ENCODE measurements at places on chromosomes 2 and 18.

DNA sequence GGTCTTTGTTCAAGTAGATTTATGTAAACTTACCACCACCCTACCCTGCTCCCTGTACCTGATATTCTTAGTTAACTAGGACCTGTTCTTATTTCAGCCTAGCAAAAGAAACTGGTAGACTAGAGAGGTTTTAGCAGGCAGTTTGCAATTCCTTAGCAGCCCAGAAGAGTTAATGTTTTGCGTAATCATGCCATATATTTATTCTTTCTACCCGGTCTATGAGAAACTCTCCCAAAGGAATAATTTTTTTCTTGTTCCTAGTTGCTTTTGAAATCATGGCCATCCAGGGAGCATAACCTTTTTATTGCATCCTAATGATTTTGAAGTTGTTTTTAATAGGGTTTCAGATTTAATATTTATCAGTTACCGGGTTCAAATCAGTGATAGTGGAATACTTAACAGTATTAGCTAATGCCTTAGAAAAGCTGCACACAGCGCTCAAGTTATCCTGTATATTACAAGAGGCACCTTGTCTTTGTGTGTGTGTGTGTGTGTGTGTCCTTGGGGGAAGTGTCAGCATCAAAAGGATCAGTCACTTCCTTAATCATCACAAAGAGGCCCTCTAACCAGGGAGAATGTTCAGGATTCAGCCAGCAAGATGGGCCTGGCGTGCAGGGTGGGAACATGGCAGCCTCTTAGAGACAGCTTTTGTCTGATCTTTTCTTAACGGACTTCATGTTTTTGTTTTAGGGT is 52.9 kb downstream of the CABLES1 start:
- no peak for DNase-seq

- no peak for DNase-seq
These were observed 363 bp upstream of the RFTN2 start for GRCh38 chr2:197675711-197676188.

GRCh38 chr18:24913507-24914170 is 438.3 kb downstream of the ZNF521 start:
- no peak for DNase-seq

DNA sequence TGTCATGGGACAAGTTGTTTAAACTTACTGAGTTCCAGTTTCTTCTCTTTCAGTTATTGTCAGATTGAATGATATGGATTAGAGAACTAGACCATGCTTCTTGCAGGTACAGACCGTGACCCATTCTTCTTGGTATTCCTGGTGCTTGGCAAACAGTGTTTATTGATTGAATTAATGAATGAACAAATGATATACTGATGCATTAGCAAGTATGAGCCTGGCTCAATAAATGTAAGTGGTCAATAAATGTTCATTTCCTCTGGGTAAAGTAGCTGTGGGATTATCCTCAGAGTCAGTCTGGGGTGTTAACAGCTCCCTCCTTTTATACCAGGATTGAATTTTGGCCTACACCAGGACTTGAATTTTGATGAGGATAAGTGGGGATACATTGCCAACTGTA is 160.2 kb downstream of the ZEB2 start:
- no peak for DNase-seq

DNA sequence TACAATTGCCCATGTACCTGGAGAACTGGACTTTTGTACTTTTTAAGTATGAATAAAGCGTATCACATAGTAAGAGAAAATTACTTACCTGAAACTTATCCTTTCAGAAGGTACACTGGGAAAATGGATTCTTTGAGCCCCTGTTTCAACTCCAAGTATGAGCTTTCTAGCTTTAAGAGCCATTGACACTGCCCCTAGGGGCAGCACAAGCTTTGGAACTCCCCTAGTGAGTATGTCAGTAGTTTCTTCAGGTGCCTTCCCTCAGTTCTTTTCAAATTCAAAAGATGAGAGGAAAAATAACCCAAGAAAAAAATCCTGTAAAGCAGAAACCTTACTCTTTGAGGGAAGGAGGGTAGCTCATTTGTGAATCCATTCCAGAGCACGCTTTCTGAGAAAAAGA is 124.1 kb downstream of the MEMO1 start:
- no peak for DNase-seq

DNA sequence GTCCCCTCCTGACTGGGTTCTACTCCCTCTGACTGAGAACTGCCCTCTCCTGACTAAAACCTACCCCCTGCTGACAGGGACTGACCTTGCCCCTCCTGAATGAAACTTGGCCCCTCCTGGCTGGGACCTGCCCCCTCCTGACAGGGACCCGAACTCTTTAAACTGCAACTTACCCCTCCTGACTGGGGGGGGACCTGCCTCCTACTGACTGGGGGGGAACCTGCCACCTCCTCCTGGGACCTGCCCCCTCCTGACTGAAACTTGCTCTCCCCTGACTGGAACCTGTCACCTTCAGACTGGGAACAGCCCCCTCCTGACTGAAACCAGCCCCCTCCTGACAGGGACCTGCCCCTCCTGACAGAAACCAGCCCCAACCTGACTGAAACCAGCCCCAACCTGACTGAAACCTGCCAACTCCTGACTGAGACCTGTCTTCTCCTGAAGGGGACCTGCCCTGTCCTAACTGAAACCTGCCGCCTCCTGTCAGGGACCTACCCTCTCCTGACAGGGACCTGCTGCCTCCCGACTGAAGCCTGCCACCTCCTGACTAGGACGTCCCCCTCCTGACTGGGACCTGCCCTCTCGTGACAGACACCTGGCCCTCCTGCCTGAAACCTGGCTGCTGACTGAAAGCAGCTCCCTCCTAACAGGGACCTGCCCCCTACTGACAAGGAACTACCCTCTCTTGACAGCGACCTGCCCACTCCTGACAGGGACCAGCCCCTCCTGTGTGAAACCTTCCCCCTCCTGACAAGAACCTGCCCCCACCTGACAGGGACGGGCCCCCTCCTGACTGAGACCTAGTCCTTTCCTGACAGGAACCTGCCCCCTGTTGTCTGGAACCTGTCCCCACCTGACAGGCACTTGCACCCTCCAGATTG is 87.1 kb downstream of the PXDN start:
- no peak for DNase-seq

GRCh38 chr2:19748073-19748375 is 153.8 kb downstream of the TTC32 start:
- DNase-seq, result no peak

DNA sequence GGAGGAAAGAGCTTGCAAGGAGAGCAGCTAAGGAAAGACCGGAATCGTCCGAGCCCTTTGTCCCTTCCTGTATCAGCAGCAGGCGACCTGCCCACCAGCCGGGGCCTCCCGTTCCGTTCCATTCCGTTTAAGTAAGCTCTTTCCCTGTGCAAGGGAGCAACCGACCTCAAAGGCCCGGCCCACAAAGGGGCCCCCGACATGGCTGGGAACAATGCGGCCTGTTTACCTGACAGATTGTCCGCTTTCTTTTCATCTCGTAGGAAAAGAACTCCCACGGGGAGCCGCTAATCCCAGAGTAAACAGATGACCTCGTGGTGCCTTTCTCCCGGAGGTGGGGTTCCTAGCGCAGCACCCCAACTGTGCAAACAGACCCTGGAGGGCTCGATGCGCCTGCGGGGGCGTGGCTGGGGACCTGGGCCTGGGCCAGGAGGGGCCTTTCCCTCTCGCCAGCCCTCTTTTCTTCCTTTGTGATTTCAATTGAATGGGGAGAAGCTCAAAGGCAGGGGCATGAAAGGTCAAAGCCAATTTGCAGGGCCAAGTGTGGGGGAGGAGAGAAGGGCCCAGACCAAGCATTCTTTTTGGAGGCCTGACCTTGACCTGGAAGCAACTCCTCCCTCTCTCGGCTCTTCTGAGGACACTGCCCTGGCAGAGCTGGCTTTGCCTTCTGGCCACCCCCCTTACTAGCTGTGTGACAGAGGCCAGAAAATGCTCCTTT is 120.2 kb downstream of the INHBB start:
- no peak for DNase-seq

GRCh38 chr2:149156971-149157740 is 118.7 kb downstream of the LYPD6B start:
- DNase-seq, result no peak

- DNase-seq, result no peak
These were observed 38.0 kb upstream of the ERMN start for GRCh38 chr2:157363612-157364101.
